ENCODE measurements at places on chromosomes 7 and 10.

DNA sequence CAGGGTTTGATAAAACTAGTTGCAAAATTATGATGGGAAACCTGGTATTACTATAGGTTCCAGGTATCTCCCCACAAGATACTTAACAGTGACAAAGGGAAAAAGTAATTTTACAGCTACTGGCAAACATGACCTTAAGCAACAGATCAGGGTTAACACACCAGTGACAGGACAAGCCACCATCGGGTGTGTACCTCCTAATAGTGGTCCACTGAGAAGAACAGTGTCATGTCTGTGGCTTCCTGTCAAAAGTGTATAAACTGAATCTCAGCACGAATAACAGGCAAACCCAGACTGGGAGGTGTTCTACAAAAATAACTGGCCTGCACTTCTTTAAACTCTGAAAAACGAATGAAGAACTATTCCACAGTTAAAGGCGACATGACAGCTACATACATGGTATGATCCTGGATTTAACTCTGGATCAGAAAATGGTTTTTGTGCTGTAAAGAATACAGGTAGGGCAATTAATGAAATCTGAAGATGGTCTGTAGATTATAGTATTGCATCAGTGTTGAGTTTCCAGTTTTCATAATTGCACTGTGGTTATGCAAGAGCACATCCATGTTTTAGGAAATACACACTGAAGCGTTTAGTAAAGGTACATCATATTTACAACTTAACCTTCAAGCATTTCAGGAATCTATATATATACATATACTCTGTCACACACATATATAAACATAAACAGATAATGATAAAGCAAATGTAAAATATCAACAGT is 32.0 kb upstream of the ARMS2 start:
- H3K27me3 ChIP-seq: no peaks in the 10 kb centered on the region
- no peak for DNase-seq
- H3K36me3 ChIP-seq: peaks cover 7% of the 10 kb centered on the region
- H3K4me1 ChIP-seq: no peaks in the 10 kb centered on the region

- no peak overlapping the region for H3K4me3 ChIP-seq
- no peaks in the 10 kb centered on the region for H3K4me1 ChIP-seq
- no peak overlapping the region for H3K27ac ChIP-seq
- no peaks in the 10 kb centered on the region for H3K27me3 ChIP-seq
- DNase-seq: no peak
Observed at GRCh38 chr10:33461295-33461640, 126.8 kb upstream of the NRP1 start.

- H3K36me3 ChIP-seq: no peaks in the 10 kb centered on the region
- no peak overlapping the region for H3K27ac ChIP-seq
- no peaks in the 10 kb centered on the region for H3K27me3 ChIP-seq
- H3K4me1 ChIP-seq: no peaks in the 10 kb centered on the region
Observed at GRCh38 chr7:154937837-154938236, 65.1 kb downstream of the PAXIP1 start.

DNA sequence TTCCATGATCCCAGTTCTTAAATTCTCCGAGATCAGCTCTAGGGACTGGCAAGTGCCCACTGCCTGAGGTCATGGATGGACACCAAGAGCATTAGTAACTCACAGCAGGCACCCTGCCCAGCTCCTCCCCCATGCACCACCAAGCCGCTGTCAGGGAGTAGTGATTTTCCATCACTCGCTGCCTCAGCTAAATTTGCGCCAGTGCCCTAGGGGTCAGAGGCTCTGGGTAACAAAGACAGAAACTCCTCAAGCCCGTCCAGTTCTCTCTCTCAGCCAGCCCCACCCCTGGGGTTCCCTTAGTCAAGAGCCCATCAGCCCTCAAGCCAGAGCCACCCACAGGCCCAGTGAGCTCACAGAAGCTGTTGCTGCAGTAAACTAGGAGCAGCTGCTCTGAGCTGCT is 30.0 kb downstream of the PAX2 start:
- H3K27me3 ChIP-seq: peaks cover 11% of the 10 kb centered on the region
- DNase-seq: no peak
- no peak overlapping the region for H3K27ac ChIP-seq
- peaks cover 3% of the 10 kb centered on the region for H3K4me1 ChIP-seq
- H3K4me3 ChIP-seq: no peak overlapping the region

GRCh38 chr10:16648366-16648765 is 126.7 kb upstream of the C1QL3 start:
- no peaks in the 10 kb centered on the region for H3K36me3 ChIP-seq
- no peaks in the 10 kb centered on the region for H3K27me3 ChIP-seq
- no peak for DNase-seq
- H3K27ac ChIP-seq: no peak overlapping the region

DNA sequence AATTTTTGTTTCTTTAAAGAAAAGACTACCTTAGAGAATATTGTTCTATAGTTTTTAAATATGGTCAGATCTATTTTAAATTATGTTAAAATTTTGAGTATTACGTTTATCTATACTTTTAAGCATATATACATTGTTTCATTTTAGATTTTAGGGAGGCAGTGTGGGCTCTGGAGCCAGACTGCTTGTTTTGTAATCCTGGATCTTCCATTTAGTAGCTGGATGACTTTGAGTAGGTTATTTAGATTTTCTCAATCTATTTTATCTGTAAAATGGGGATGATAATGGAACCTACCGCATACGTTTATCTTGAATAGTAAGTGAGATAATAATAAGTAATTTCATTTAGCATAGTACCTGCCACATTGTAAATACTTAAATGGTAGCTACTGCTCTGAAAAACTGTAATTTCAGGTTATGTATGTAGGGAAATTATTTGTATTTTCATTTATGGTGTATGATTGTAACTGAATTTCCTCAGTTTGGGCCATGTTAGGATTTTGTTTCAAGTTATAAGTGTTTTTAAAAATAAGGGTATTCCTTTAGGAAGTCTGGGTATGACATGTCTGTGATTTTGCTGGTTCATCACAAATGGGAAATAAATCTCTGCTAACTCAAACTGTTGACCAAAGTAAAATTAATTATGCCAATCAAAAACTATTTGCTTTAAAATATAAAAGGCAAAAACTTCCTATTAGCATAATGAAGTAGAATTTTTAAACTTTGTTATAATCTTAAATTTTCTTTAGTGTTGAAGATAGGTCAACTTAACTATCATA is 6.5 kb downstream of the PTEN start:
- H3K4me3 ChIP-seq: no peak overlapping the region
- DNase-seq: no peak
- H3K27me3 ChIP-seq: no peaks in the 10 kb centered on the region
- peaks cover 8% of the 10 kb centered on the region for H3K4me1 ChIP-seq
- H3K36me3 ChIP-seq: 0 out of 2 replicates have a peak, but pooled peaks cover 6% of the 10 kb centered on the region

- H3K27ac ChIP-seq: no peak overlapping the region
- no peaks in the 10 kb centered on the region for H3K36me3 ChIP-seq
- no peak for DNase-seq
Observed at GRCh38 chr7:143002898-143003297, 24.0 kb downstream of the OR9A2 start.

DNA sequence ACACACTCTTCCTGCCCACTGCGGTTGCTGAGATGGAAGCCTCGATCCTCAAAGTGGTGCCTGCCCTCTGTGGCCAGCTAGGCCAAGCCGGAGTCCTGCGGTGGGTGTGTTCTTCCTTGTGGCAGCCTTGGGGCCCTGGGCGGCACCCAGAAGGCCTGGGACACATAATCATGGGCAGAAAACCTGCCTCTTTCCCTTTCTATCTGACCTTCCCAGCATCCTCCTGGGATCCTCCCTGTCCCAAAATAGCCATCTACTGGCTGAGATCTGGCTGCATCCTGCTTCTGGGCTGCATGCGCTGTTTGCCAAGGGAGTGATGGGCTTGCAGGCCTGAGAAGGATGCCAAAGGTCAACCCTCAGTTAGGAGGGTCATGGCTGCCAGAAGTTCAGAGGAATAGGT is 23.9 kb downstream of the COL13A1 start:
- no peak overlapping the region for H3K4me3 ChIP-seq
- no peaks in the 10 kb centered on the region for H3K27me3 ChIP-seq
- H3K36me3 ChIP-seq: no peaks in the 10 kb centered on the region
- H3K4me1 ChIP-seq: no peaks in the 10 kb centered on the region
- H3K27ac ChIP-seq: no peak overlapping the region
- DNase-seq: no peak

DNA sequence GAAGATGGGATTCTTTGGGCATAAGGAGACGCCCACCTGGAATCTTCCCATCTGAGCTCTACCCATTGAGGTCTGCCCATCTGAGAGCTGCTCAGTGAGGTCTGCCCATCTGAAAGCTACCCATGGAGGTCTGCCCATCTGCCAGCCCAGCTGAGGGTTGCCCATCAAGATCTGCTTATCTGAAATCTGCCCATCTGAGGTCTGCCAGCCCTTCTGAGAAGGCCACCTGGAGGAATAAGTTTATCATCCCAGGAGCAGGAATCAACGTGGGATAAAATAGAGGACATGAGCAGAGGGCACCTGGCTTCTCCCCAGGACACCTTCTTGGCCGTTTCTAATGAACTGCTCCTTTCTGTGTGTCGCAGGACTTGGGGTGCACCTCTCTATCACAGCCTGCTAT is 35.3 kb upstream of the PDZD8 start:
- no peaks in the 10 kb centered on the region for H3K36me3 ChIP-seq
- H3K27me3 ChIP-seq: peaks cover 18% of the 10 kb centered on the region
- H3K4me3 ChIP-seq: no peak overlapping the region
- no peak for DNase-seq
- H3K27ac ChIP-seq: no peak overlapping the region
- no peaks in the 10 kb centered on the region for H3K4me1 ChIP-seq

GRCh38 chr10:133364645-133365431 is 7.0 kb upstream of the FUOM start:
- no peak for DNase-seq
- no peaks in the 10 kb centered on the region for H3K36me3 ChIP-seq
- no peaks in the 10 kb centered on the region for H3K4me1 ChIP-seq
- H3K27ac ChIP-seq: no peak overlapping the region
- no peak overlapping the region for H3K4me3 ChIP-seq
- H3K27me3 ChIP-seq: no peaks in the 10 kb centered on the region
